T-cell (primary cell): ENCODE measurements at places on chromosomes 16 and 17.
A peak's percentile ranks its signal among the peaks of the same experiment; 100 is the strongest.

DNA sequence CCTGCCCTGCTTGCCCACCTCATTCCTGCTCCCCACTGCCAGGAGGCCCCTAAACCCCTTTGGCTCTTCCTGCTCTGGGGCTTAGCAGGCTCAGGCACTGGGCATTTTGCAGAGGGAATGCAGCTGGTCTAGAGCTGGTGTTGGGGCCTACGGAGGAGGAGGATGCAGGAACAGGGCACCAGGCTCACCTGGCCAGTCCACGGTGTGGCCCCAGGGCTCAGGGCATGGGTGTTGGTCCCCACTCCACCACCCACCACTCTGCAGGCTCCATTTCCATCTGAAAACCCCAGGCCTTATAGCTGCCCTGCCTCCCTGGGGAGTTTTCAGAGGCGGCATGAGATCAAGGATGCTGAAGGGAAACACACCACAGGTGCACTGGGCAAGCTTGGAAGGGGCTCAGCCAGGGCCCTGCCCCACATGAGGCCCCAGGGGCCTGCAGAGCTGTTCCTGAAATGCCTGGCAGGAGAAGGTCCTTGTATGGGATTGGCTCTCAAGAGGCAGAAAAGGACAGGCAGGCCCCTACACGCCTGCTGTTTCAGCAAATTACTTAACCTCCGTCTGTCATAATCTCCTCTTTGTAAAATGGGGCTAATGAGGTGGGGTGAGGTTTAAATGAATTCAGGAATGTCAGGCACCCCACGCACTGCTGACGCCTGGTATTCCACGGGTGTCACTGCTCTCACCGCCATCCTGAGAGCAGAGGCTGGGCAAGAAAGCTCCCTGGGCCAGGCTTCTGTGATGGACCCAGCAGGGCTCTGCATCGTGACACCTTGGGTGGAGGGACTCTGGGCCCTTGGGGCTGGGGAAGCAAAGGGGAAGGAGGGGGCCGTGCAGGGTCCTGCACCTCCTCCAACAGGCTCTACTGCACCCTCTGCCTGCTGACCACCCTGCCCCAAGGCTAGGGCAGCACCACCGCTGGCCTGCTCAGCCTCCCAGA, 9.3 kb downstream of the SLC47A2 start:
- DNase-seq: no peak

GRCh38 chr17:19730843-19731242, 14.5 kb upstream of the SLC47A2 start:
- DNase-seq: no peak

DNA sequence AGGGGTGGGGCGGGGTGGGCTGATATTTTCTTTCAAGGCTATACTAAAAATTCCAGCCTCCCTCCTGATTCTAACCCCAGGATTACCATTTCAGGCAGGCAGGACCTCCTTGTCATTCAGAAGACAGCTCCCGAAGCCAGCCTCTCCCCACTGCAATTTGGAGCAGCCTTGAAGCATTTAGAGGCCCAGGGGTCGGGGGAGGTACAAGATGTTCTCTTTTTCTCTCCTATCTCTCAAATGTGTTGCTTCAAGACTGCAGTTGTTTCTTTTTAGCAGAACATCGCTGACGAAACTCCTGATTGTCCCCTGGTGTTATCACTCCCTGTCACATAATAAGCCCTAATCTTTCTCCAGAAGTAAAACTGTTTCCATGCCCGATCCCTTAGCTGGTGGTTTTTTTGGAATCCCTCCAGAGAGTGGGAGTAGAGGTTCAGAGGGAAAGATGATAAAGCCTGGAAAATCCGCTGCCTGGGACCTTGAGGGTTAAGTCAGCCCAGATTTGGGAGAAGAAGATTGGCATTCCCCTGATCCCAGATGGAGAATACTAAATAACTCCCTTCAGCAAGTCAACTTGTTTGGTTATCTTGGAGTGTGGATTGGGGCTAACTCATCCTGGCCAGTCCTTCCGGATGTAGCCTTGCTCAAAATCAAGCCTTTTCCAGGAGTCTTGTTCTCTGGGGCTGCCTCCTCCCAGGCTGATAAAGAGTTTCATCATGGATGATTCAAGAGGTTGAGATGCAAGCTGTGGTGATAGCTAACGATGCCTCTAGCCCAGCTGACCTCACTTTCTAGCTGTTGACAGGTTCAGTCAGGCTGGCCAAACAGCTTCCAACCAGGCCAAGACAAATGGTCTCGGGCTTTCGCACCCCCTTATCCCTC, 71.3 kb downstream of the SOX9 start:
- no peak for DNase-seq

DNA sequence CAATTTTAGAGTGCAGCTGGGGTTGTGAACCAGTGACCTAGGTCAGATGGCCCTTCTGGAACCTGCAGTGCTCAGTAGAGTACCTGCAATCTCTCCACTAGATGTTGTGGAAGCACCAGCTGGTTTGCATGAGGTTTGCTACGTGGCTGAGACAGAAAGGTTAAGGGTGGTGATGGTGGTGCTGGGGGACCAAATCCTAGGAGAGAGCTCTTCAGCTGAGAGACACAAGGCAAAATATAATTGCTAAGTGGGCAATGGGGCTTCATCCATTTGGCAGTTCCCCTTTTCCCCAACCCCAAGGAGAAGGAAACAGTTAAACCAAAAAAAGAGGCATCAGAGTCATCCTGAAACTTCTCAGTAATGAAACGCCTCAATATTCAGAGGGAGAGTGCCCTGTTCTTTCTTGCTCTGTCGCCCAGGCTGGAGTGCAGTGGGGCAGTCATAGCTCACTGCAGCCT, 13.9 kb downstream of the ITPRIPL2 start:
- no peak for DNase-seq

- no peak for DNase-seq
Observed at GRCh38 chr16:67516296-67517154, 12.1 kb upstream of the RIPOR1 start.

GRCh38 chr16:66614161-66614802, 9.8 kb downstream of the CMTM3 start:
- no peak for DNase-seq

GRCh38 chr17:44779211-44780025, 20.6 kb downstream of the ADAM11 start:
- DNase-seq: peak; percentile 61

GRCh38 chr17:48816774-48817590, at the start of gene TTLL6:
Gene TTLL6, minus strand, starts transcription at chr17:48817229. Its CDS starts 157 bp downstream, at chr17:48817072.
- peak; percentile 84 for DNase-seq

- DNase-seq: no peak
Observed at GRCh38 chr16:14315683-14316320, 244.7 kb downstream of the MRTFB start.

DNA sequence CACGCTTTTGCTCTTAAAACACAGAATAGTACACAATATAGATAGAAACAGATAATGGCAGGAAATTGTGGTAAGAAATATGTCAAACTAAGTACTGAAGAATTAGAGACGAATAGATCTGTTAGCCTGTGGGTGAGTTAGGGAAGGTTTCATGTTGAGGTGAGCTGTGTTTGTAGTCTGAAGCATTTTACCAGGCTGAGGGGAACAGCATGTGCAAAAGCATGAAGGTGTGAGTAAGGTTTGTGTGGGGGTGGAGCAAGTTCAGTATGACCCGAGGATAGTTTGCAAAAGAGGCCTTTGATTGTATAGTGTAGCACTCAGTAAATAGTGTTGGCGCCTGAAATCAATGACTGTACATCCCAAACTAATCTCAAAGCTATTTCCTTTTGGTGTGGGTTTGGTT, 13.8 kb downstream of the IGSF6 start:
- DNase-seq: no peak

DNA sequence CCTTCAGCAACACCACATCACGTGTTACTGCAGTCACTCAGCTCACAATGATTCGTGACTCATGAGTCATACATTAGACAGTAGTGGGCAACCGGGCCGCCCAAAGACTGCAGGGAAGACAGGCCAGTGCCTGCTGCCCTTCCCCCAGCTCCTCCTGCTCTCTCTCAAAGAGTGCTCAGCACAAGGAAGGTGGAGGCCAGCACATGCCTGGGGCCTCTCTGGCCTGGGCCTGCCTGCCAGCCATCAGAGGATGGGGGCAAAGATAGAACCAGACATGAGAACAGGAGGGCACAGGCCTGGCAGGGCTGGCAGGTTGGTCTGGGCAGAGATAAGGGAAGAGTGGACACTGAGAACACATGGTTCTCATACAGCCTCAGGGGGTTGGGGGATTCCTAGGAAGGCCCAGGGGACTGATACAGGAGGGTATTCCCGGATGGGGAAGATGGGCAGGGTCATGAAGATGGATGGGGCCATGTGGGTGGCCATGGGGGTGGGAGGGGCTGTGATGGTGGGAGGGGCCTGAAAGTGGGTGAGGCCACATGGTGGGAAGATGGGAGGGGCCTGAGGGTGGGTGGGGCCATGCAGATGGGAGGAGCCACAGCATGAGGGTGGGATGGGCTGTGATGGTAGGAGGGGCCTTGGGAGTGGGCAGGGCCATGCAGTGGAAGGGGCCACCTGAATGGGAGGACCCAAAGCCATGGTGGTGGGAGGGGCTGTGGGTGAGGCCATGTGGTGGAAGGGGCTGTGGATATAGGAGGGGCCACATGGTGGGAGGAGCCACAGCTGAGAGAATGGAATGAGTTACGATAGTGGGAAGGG, 29.0 kb downstream of the KATNB1 start:
- DNase-seq: peak; percentile 16

- DNase-seq: no peak
Observed at GRCh38 chr17:15512071-15512709, 44.8 kb upstream of the CDRT4 start.

DNA sequence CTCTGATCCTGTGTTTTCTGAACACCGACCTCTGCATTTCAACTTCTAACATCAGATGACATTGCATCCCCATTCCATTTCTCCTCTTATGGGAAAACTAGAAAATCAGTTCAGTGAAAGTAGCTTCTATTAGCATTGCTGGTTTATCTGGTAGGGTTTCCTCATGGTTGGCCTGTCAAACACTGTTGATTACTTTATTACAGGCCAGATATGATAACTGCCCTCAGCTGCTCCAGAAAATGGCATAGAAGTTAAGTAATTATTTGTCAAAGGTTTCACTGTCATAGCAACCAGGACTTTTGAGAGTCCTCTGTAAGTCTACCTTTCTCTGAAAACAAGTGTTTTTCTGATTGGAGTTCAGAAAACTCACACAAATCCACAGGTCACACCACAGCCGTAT, 3.0 kb downstream of the GFOD2 start:
- no peak for DNase-seq

- no peak for DNase-seq
Observed at GRCh38 chr17:70204431-70204830, 35.1 kb downstream of the KCNJ2 start.

- DNase-seq: no peak
Observed at GRCh38 chr16:82252582-82252981, 82.6 kb upstream of the MPHOSPH6 start.

DNA sequence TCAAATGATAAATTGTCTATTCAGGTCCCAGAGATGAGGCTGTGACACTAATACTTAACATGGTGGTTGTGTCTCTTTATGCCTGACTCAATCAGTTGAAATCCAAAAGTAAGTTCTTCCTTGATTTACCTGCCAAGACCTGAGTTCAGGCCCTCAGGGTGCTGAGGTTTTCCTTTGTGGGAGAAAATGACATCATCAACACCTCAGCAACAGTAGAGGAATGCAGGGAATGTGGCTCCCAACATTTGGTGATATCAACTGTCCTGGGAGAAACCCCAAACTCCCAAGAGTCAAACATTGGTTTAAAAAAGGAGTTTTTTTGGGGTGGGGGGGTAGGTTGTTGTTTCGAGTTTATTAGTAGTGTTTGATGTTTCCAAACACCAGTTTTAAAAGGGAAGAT, 14.7 kb downstream of the RNF43 start:
- DNase-seq: no peak
